ENCODE measurements at places on chromosomes 2 and 18.

DNA sequence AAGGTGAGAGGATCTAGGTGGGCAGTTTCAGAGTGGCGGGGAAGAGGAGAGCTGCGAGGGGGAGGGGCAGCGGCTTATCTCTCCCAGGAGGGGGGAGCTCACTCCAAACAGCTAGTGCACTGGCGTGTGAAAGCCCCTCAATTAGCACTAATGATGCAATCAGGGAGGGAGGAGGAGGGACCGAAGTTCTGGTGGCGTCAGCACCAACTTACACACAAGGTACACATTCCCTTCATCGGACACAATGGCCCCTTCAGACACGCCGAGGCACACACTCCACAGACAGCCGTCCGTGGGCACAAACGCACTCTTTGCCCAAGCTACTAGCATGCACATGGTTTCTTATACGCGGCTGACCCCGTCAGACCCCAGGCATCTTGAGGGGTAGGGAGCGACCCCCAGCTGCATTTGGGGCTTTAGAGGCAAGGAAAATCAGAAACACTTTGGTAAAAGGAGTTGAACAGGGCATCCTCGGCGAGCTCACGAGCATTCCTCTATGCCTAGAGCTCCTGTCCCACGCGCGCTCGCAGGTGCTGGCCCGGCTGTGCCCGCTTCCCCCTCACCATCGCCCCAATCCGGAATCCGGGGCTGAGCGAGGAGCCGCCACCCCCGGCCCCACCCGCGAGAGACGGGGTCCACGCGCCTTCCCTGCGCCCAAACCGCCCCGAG is 868 bp upstream of the PKDCC start:
- DNase-seq: peak; percentile 56
- no peaks in the 10 kb centered on the region for H3K27me3 ChIP-seq
- peak overlapping the region; percentile 74 for H3K4me3 ChIP-seq
- H3K4me1 ChIP-seq: no peaks in the 10 kb centered on the region

- no peaks in the 10 kb centered on the region for H3K36me3 ChIP-seq
- H3K27ac ChIP-seq: no peak overlapping the region
- DNase-seq: no peak
- H3K27me3 ChIP-seq: no peaks in the 10 kb centered on the region
Measured at GRCh38 chr18:56647071-56647470, 4.1 kb upstream of the WDR7 start.

DNA sequence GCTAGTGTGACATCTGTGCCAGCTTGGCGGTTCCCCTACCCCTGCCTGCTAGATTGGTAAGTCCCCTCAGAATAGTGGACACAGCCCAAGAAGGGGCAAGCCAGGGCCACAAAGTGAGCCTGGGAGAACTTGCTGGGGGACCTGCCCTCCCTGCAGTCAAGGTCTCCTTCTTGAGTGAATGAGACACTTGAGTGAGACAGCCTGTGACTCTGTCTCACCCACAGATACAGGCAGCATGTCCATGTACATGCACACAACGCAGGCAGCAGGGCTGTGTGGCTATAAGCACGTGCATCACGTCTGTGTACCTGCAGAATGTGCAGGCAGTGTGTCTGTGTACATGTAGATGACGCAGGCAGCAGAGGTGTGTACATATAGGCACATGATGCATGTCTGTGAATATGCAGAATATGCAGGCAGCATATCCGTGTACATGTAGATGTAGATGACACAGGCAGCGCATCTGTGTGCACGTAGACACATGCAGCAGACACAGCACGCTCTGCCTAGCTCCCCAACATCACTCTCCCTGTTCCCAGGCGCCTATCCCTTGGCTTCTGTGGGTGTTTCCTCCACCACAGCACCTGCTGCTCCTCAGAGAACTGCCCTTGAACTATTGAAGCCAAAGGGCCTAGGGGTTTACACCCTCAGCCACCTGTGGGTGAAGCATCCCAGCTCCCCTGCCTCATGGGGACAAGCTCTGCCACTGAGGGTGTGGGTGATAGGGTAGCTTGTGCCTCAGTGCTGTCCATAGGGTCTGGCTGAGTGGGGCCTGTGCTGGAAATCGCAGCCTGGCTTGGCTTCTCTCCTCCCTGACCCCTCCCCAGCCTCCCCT is 147.2 kb upstream of the TWIST2 start:
- H3K4me3 ChIP-seq: no peak overlapping the region
- DNase-seq: peak; percentile 3
- no peaks in the 10 kb centered on the region for H3K4me1 ChIP-seq
- H3K36me3 ChIP-seq: no peaks in the 10 kb centered on the region

GRCh38 chr2:168515502-168515901 is 59.4 kb downstream of the CERS6 start:
- H3K27me3 ChIP-seq: no peaks in the 10 kb centered on the region
- H3K4me3 ChIP-seq: no peak overlapping the region
- H3K36me3 ChIP-seq: no peaks in the 10 kb centered on the region
- peaks cover 44% of the 10 kb centered on the region for H3K4me1 ChIP-seq

- no peaks in the 10 kb centered on the region for H3K36me3 ChIP-seq
- H3K27ac ChIP-seq: no peak overlapping the region
- H3K27me3 ChIP-seq: no peaks in the 10 kb centered on the region
Measured at GRCh38 chr2:68387408-68388350, 22.6 kb downstream of the PLEK start.

DNA sequence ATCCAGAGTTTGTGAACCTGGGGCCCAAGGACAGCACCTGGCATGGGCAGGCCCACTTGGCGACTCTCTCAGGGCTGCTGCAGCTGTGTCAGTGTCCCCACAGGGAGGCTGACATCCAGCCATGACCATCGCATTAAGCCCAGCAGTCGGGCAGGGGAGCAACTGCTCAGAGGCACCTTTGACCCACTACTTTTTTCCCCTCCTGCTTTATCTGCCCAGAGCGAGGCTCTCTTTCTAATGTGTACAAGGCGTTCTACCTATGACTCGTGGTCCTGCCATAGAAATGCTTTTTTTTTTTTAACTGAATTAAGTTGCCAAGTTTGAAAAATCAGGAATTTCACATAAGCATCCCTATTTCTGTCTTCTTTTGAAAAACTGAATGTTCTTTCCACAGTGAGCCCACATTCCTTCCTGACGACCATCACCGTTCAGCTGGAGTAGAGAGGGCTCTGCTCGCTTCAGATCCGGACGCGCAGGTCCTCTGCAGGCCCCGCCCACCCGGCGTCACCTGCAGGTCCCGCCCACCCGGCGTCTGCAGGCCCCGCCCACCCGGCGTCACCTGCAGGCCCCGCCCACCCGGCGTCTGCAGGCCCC is 403 bp upstream of the CLUL1 start:
- no peaks in the 10 kb centered on the region for H3K36me3 ChIP-seq
- H3K27ac ChIP-seq: no peak overlapping the region
- H3K4me3 ChIP-seq: no peak overlapping the region
- DNase-seq: no peak
- no peaks in the 10 kb centered on the region for H3K27me3 ChIP-seq
- H3K4me1 ChIP-seq: peaks cover 11% of the 10 kb centered on the region

- no peak overlapping the region for H3K27ac ChIP-seq
- DNase-seq: no peak
- H3K4me3 ChIP-seq: no peak overlapping the region
- H3K27me3 ChIP-seq: no peaks in the 10 kb centered on the region
- H3K36me3 ChIP-seq: no peaks in the 10 kb centered on the region
Measured at GRCh38 chr2:237446338-237446665, 32.3 kb upstream of the COL6A3 start.

GRCh38 chr2:226673314-226673723 is 126.3 kb downstream of the IRS1 start:
- no peak for DNase-seq
- no peak overlapping the region for H3K4me3 ChIP-seq
- no peak overlapping the region for H3K27ac ChIP-seq
- H3K36me3 ChIP-seq: no peaks in the 10 kb centered on the region
- H3K27me3 ChIP-seq: no peaks in the 10 kb centered on the region

GRCh38 chr18:35463050-35463449 is 34.7 kb downstream of the INO80C start:
- no peak for DNase-seq
- H3K27me3 ChIP-seq: no peaks in the 10 kb centered on the region
- no peaks in the 10 kb centered on the region for H3K4me1 ChIP-seq

- no peak overlapping the region for H3K4me3 ChIP-seq
- no peaks in the 10 kb centered on the region for H3K36me3 ChIP-seq
- no peak for DNase-seq
- no peaks in the 10 kb centered on the region for H3K27me3 ChIP-seq
- H3K27ac ChIP-seq: no peak overlapping the region
Measured at GRCh38 chr2:59900728-59901452, 652.6 kb downstream of the BCL11A start.

DNA sequence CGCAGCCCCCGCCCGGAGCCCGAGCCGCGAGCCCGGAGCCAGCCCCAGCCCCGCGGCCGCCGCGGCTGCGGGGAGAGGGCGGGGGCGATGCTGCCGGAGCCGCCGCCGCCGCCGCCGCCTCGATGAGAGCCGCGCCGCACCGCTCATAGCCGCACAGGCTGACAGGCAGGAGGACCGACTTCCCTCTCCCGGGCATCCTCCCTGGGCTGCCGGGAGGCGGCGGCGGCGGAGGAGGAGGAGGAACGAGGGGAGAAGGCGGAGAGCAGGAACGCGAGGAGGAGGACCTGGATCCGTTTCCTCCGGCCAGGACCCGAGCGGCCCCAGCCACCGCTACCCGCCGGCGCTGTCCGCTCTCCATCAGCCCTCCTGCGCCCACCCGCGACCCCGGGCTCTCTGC is 370 bp downstream of the KLHL29 start:
- peak overlapping the region; percentile 80 for H3K27ac ChIP-seq
- no peaks in the 10 kb centered on the region for H3K27me3 ChIP-seq
- peaks cover 62% of the 10 kb centered on the region for H3K4me1 ChIP-seq
- H3K36me3 ChIP-seq: no peaks in the 10 kb centered on the region

DNA sequence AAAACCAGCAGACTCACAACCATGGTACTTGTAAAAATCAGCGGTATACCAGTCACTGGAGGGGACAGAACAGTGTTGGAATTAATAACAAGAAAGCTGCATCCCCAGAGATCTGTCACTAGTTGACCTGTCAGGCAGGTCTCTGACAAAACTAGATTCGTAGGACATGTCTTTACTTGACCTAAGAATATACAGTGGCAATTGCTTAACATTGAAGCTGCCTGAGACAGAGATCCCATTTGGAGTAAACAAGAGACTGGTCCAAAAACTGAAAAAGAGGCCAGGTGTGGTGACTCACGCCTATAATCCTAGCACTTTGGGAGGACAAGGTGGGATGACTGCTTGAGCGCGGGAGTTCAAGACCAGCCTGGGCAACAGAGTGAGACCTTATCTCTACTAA is 7.2 kb upstream of the SS18 start:
- no peak overlapping the region for H3K4me3 ChIP-seq
- no peak for DNase-seq
- H3K36me3 ChIP-seq: no peaks in the 10 kb centered on the region

GRCh38 chr18:75723521-75724340 is 296.2 kb upstream of the SMIM21 start:
- H3K4me3 ChIP-seq: no peak overlapping the region
- no peaks in the 10 kb centered on the region for H3K36me3 ChIP-seq
- H3K27ac ChIP-seq: no peak overlapping the region
- DNase-seq: no peak
- no peaks in the 10 kb centered on the region for H3K4me1 ChIP-seq

- no peaks in the 10 kb centered on the region for H3K36me3 ChIP-seq
- no peaks in the 10 kb centered on the region for H3K27me3 ChIP-seq
- H3K4me1 ChIP-seq: no peaks in the 10 kb centered on the region
- DNase-seq: no peak
Measured at GRCh38 chr2:29847886-29848285, 73.5 kb downstream of the ALK start.

DNA sequence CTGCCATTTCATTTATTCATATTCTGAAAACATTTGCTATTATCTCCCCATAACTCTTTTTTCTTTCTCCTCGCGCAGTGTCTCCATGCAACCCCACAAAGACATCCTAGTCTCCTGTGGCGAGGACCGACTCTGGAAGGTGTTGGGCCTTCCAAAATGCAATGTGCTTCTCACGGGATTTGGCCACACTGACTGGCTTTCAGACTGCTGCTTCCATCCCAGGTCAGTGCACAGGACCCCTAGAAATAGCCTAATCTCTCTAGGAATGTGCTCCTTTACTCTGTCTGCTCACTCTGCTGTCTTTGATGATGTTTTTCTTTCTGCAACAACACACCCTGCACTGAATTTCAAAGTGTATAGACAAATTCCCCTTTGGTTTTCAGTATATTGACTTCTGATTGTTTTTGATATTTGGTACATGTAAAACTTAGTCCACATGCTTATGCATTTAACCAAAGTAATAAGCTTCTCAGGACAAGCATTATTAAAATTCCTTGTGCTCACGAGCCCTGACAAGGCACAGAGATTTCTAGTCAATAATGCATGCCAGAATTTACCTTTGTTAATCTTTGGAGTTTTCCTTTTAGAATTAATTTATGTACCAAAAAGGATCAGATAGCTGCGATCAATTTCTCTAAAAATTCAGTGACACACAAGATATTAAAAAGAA is 548.3 kb upstream of the VWC2L start:
- DNase-seq: no peak
- H3K4me3 ChIP-seq: no peak overlapping the region
- H3K27me3 ChIP-seq: no peaks in the 10 kb centered on the region
- H3K4me1 ChIP-seq: no peaks in the 10 kb centered on the region
- no peak overlapping the region for H3K27ac ChIP-seq

DNA sequence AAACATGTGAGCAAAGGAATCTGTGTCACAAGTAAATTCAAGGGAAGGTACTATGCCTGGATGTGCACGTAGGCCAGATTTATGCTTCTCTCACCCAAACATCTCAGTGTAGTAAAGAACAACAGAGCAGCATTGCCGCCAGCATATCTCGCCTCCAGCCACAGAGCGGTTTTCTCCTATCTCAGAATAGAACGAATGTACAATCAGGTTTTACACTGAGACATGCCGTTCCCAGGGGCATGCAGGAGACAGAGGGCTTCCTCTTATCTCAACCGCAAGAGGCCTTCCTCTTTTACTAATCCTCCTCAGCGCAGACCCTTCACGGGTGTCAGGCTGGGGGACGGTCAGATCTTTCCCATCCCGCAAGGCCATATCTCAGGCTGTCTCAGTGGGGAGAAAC is 175.3 kb downstream of the RPIA start:
- no peaks in the 10 kb centered on the region for H3K27me3 ChIP-seq

- H3K36me3 ChIP-seq: no peaks in the 10 kb centered on the region
- DNase-seq: no peak
- H3K4me1 ChIP-seq: peaks cover 21% of the 10 kb centered on the region
- no peaks in the 10 kb centered on the region for H3K27me3 ChIP-seq
- H3K4me3 ChIP-seq: no peak overlapping the region
Measured at GRCh38 chr2:8669157-8669817, 12.6 kb upstream of the ID2 start.

DNA sequence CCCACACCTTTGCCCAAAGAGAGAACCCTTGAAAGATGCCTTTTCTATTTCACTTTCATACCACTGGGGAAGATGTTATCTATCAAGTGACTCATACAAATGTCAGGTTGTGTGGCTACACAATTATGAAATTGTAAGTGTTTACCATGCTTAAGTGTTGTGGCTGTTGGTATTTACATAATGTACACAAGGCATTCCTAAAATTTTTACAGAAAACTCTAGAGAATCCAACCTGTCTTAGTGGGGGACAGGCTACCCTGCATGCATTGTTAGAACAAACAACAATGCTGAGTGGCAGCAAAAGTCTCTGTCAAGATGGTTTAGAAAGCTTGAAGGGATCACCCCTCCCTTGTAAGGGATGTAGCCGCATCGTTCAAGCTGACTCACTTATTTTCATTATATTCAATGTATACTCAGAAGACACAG is 5.5 kb upstream of the MGAT4A start:
- H3K4me3 ChIP-seq: no peak overlapping the region
- no peak for DNase-seq
- H3K36me3 ChIP-seq: no peaks in the 10 kb centered on the region
- no peaks in the 10 kb centered on the region for H3K4me1 ChIP-seq
- no peak overlapping the region for H3K27ac ChIP-seq

GRCh38 chr18:22166069-22166950 is 3.1 kb upstream of the GATA6 start:
- peaks cover 13% of the 10 kb centered on the region for H3K27me3 ChIP-seq
- DNase-seq: no peak
- no peak overlapping the region for H3K27ac ChIP-seq
- peaks cover 33% of the 10 kb centered on the region for H3K4me1 ChIP-seq
- H3K4me3 ChIP-seq: no peak overlapping the region

Data from tibial nerve (tissue), 4 donors.